ENCODE measurements at places on chromosomes 2 and 18. TPM values are rescaled to one million over a fixed set of nuclear protein-coding genes. Genes with fewer than 3 reads are reported as not detected.

Gene USP40
- polyA plus RNA-seq: 45.9 TPM

Gene PLGLB2
- polyA plus RNA-seq: 2.7 TPM

GRCh38 chr2:58228299-58228698 is 12.8 kb downstream of the FANCL start:
- DNase-seq: no peak

DNA sequence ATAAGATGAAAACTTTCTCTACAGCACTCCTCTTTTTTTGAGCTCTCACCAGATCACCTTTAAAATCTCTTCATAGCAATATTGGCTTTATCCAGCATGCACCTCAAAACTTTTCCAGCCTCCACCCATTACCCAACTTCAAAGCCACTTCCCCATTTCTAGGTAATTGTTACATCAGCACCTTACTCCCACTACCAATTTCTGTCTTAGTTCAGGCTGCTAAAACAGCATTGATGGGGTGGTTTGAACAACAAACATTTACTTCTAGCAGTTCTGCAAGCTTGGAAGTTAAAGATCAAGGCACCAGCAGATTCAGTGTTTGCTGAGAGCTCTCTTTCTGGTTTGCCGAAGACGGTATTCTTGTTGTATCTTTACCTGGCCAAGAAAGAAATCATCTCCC is 114.0 kb upstream of the SLC39A10 start:
- no peak for DNase-seq

- no peak for DNase-seq
Measured at GRCh38 chr2:61775956-61776570, 77.8 kb downstream of the FAM161A start.

GRCh38 chr18:42425025-42425424 is 470.0 kb downstream of the PIK3C3 start:
- DNase-seq: no peak

DNA sequence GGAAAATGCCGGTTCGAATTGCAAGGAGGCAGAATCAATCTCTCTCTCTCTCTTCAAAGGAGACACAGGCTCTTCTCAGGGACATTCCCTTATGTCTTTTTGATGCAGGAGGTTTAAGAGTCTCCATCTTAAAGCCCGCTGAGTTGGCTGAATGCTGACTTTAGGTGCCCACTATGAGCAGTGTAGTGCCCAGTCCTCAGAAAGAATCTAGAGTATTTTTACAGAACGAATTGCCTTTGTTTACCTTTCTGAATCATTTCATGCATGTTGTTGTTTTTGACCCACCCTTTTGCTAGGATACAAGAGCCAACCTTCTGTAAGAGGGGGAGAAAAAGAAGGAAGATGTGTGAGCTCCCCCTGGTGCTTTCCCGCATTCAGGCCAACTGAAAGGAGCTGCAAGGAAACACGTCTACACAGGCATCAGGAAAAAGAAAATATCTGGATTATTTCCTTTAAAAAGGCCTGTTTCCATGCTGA is 193.5 kb upstream of the TCF4 start:
- no peak for DNase-seq

Measured in left lung (tissue), 14 donors.